ENCODE measurements at places on chromosomes 13 and 19. TPM values are rescaled to one million over a fixed set of nuclear protein-coding genes. Genes with fewer than 3 reads are reported as not detected.

The IZUMO2 gene
- total RNA-seq = not detected

The ZNF610 gene
- 3.3 TPM for total RNA-seq

The SHISA2 gene
- total RNA-seq = 0.98 TPM

The TMIGD2 gene
- total RNA-seq = not detected

The PRSS57 gene
- total RNA-seq = not detected

The PCDH8 gene
- not detected for total RNA-seq

The LYPD5 gene
- under 0.01 TPM for total RNA-seq

The ZNF723 gene
- total RNA-seq = not detected

The TTC9B gene
- total RNA-seq = not detected

The ZNF888 gene
- total RNA-seq = 2.0 TPM

The ZNF547 gene
- 2.9 TPM for total RNA-seq

The NLRP9 gene
- total RNA-seq = not detected

The GAS6 gene
- 111 TPM for total RNA-seq

The ZNF383 gene
- 4.2 TPM for total RNA-seq

The GIPC3 gene
- 1.1 TPM for total RNA-seq

The FARP1 gene
- 25.1 TPM for total RNA-seq

The MRPS31 gene
- total RNA-seq = 14.4 TPM

The KLK14 gene
- not detected for total RNA-seq

The WDR62 gene
- 6.5 TPM for total RNA-seq

The ANKRD10 gene
- total RNA-seq = 65.0 TPM

The VSTM2B gene
- not detected for total RNA-seq

The AMER2 gene
- not detected for total RNA-seq

The OR7G1 gene
- total RNA-seq = not detected

The PRTN3 gene
- total RNA-seq = not detected

The CALR3 gene
- total RNA-seq = not detected

The ZNF813 gene
- total RNA-seq = 2.6 TPM

The LCP1 gene
- total RNA-seq = 0.10 TPM

The KCNN1 gene
- total RNA-seq = not detected

The CNOT3 gene
- 13.4 TPM for total RNA-seq

All from vein endothelial cell (primary cell).